ENCODE measurements at places on chromosomes 6 and 20.

DNA sequence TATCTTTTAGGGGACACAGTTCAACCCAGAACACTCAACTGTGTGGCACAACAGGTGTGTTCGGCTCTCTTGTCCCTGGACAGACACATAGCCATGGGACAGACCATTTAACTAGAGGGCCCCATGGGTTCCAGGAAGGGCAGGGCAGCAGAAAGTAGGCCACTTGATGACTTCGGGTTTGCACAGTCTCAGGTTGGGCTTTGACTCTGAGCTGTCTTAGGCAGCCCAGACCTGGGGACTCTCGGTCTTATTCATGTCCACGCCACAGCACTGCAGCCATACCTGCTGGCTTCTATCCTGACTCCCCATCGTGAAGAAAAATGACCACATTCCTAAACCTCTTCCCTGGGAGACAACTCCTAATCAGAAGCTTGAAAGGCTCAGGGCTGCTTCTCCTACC lies 146.1 kb upstream of the AKAP12 start:
- DNase-seq, result no peak

- DNase-seq, result no peak
Observed at GRCh38 chr6:55875400-55875799, at the start of gene BMP5. Gene BMP5, minus strand, starts transcription at chr6:55875590. Its CDS starts 725 bp downstream, at chr6:55874865.

DNA sequence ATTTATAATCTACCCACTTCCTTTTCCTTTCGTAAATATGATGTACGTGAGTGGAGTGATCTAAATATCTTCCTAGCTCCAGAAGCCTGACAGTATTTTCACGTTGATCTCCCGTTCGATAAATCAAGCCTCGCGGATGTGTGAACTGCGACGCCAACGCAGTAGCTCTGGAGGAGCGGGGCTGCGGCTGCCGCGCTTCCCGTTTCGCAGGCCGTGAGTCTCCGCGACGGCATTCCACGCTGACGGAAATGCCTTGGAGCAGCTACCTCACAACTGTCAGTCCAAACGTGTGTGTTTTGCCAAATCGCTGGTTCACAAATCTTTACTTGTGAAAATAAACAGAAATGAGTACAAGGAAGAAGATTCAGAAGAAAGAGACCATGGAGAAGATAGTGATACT lies 41.2 kb downstream of the BTBD3 start:
- DNase-seq, result no peak

GRCh38 chr6:79071547-79071946 lies 6.5 kb downstream of the PHIP start:
- DNase-seq, result no peak

DNA sequence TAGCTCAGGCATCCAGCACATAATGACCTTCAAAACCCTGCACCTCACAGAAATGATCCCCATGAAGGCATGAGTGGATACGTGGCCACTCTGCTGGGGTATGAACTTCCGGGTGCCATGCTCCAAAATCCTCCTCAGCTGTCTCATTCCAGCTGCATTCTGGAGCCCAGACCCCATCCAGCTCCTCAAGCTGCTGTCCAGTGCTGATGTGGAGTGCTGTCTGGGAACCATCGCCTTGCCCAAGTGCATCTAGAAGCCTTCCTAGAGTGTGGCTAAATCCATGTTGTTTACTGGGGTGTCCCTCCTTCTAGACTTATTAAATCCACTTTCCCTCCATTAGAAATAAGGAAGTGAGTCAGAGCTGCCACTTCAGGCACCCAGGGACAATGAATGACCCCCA lies 130.8 kb upstream of the PTPRT start:
- no peak for DNase-seq

- DNase-seq, result no peak
Observed at GRCh38 chr20:46399401-46399800, 7.0 kb downstream of the ELMO2 start.

DNA sequence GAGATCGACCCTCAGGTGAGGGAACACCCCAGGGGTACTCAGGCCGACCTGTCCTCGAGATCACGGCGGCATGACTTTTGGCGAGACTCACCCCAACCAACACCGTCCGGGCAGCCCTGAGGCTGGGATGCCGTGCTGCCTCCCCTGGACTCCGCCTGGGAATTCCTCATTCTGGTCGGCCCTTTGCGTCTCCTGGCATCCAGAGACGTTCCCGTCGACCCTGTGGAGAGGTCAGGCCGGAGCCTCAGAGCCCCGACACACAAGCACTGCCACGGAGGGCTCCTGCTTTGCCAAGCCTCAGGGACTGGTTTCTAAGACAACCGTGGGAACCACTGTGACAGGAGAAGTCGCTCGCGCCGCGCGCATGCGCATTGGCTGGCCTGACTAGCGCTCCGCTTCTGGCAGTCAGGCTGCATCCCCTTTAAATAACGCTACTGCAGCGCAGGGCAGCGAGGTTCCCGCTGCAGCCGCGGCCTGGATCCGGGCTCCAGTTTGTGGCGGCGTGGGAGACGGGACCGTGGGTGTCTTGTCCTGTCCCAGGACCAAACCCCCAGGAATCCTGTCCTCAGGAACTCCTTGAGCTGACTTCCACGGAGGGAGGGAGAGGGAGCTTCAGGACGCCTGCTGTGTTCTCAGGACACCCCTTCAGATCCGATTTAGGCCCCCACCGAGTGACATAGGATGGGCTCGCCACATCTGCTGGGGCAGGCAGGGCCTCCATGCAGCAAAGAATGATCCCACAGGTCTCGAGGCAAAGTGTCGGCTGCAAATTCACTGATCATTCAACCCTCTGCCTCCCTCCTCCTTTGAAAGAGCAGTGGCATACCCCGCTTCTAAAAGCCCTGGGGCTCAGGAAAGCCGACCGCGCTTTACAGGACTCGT lies 163.2 kb upstream of the ZNF337 start:
- peak; percentile 88 for DNase-seq

DNA sequence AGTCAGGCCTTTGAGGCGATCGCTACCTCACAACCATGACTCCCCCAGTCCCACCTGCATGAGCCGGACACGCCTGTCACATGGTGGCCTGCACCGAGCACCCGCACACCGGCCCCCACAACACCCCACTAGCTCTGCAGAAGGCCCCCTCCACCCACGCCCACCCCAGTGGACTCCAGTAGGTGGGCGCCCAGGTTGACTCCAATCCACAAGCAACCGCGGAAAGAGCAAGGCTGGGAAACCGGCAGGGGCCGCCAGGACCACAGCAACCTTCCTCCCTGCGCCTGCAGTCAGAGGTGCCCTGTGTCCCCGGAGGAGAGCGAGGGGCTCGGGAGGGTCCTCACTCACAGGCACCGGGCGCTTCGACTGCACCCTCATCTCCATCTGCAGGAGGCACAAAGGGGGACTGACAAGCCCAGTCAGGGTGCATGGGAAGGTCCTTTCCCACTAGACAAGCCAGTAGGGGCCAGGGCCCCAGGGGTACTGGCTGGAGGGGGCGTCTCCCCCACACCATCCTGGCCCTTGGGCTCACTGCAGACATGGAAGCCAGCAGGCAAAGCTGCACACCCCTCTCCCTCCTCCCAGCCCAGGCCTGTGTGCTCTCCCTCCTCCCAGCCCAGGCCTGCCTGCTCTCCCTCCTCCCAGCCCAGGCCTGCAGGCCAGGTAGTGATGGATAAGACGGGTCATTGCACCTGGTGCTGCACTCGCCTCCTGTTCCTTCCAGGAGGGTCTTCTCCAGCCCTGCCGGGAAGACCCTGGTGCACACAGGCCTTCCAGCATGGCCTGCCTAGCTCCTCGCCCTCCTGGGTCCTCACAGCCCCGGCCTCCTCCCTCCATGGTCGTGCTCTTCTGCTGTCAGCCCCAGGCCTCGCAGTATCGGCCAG lies 137.2 kb downstream of the DLL1 start:
- no peak for DNase-seq

DNA sequence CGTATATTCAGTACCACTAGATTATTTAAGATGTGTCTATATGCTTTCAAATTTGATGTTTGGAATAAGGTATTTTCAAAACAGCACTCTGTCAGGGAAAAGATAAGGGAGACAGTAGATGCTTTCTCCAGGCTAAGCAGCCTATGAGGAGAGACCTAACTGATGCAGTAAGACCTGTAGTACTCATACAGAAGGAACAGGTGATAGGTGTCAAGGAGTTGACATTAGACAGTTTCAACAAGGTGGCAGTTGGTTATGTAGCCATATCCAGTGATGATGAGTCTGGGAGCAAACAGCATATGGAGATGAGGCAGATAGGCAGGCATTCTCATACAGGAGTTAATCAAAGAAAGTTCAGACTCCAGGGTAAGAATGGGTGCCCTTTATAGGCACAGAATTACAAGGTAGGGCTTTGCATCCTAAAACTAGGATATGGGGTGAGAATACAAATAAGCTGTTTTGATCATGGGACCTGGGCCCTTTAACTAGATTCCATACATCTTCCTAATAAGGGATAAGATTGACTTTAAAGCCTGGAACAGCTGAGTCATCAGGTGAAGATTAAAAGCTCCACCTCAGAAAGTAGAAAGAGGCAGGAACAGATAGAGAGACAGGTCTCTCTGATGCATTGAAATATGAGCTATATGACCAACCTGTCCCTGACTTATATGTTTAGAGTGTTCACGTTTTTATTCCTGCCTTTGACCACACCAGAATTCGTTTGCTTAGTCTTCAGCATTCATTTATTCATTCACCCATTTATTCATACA lies 7.9 kb downstream of the RSPH4A start:
- DNase-seq, result no peak

DNA sequence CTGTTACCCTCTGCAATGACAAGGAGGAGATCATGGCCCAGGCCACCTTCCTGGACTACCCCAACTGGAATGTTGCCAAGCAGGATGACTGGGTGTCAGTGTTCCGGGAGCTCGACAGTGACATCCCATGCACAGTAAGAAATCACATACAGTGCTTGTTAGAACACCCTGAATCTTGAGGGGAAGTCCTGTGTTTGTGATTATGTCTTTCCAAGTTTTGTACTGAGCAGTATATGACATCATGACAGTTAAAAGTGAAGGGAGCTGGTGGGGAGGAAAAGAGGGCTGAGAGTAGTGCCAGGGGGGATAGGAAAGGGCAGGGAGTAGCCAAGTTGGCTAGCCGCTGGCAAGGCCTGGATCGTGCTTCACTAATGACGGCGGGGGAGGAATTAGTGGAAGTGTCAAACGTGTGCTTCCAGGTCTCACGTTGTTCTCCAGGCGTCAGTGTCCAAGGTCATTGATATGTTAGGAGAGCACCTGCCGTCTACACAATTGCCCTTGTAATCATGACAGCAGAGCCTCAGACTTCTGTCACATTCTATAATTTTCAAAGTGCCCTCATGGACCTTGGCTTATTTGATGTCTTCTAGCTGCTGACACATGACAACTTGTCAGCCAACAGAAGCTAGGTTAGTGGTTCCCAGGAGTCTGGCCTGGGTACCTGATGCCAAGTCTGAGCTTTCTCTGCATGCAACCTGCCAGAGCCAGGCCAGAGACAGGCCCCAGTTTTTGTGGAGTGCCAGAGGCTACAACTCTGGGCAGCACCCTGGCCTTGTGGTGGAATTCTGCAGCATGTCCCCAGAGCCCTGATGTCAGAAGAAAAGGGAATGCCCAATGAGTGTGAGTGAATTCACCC lies 18.8 kb downstream of the CFAP61 start:
- DNase-seq, result no peak

- no peak for DNase-seq
Observed at GRCh38 chr20:50891138-50891537, 40.1 kb downstream of the ADNP start.

GRCh38 chr20:34872622-34873224 lies at the start of gene GGT7:
Gene GGT7, minus strand, starts transcription at chr20:34872856. Its CDS starts 41 bp downstream, at chr20:34872815.
- DNase-seq, result peak; percentile 86

GRCh38 chr6:144315226-144315980 lies 30.3 kb downstream of the UTRN start:
- DNase-seq, result no peak

GRCh38 chr6:241336-241865 lies 50.9 kb upstream of the DUSP22 start:
- DNase-seq, result no peak

DNA sequence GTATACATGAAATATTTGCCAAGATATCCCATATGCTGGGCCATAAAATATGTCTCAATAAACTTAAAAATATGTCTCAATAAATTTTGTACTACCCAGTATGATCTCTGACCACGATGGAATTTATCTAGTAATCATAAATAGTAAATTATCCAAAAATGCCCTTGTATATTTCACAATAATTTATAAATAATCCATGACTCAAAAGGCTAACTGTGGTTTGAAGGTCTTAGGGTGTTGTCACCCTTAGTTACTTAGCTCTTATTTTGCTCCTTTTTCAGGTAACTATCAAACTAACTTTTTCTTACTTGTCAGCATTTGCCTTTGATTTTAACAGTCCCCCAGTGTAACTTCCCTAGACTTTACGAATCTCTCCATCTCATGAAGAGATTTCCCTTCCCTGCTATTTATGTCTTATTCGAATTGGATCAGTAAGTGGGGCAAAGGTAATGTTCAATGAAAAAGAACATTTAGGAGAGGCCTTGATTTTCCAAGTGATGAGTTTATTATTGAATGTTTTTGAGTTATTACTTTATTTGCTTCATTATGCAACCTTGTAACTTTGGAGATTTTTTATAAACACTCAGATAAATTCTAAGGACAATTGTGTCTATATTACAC lies 109.0 kb upstream of the THBS2 start:
- no peak for DNase-seq

- no peak for DNase-seq
Observed at GRCh38 chr20:15176929-15177328, 839.5 kb upstream of the FLRT3 start.

DNA sequence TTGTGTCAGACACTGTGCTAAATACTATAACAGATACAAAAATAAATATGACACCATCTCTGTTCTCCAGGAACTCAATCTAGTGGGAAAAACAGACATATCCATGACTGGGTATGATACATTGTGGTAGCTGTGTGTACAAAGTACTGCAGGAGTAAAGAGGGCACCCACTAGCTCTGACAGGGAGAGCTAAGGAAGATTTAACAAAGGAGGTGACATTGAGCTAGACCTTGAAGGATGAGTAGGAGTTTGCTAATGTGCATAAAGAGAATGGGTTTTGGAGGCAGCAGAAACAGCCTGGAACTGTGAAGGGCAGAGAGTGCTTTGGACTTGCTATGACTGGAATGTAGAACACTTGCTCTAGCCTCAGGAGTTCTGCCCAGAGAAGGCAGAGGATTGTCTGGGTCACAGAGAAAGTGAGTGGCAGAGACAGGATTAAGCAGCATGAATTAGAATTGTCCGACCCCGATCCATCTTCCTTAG lies 14.4 kb downstream of the MMP24 start:
- DNase-seq, result no peak

- DNase-seq, result no peak
Observed at GRCh38 chr6:15429141-15430110, 183.6 kb downstream of the JARID2 start.

Measured in coronary artery (tissue), 2 donors.